Immature natural killer cell (primary cell): ENCODE measurements at places on chromosomes 3 and 15.
A peak's percentile ranks its signal among the peaks of the same experiment; 100 is the strongest.

GRCh38 chr3:126481808-126482502, 6.3 kb upstream of the ZXDC start:
- DNase-seq = no peak

- DNase-seq = no peak
Measured at GRCh38 chr3:65664931-65665330, 373.8 kb downstream of the MAGI1 start.

- DNase-seq = no peak
Measured at GRCh38 chr15:57504599-57504940, 87.1 kb upstream of the MYZAP start.

DNA sequence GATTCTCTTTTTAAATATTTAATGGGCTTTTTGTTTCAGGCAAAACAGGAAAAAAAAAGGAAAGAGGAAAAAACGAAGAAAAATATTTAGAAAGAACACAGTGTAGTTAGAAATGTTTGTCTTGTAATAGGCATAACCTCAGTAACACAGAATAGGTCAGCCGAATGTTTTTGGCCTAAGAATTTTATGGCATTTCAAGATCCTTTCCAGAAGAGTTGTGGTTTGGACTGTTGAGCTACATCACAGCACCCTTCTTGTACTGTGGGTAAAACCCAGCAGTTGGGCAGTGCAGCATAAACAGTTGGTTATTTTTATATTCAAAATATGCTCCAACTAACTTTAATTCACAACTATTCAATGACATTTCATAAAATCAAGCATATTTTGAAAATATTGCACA, 474.4 kb upstream of the AGTR1 start:
- no peak for DNase-seq

GRCh38 chr15:68436680-68437079, 4.7 kb upstream of the ITGA11 start:
- DNase-seq = no peak

DNA sequence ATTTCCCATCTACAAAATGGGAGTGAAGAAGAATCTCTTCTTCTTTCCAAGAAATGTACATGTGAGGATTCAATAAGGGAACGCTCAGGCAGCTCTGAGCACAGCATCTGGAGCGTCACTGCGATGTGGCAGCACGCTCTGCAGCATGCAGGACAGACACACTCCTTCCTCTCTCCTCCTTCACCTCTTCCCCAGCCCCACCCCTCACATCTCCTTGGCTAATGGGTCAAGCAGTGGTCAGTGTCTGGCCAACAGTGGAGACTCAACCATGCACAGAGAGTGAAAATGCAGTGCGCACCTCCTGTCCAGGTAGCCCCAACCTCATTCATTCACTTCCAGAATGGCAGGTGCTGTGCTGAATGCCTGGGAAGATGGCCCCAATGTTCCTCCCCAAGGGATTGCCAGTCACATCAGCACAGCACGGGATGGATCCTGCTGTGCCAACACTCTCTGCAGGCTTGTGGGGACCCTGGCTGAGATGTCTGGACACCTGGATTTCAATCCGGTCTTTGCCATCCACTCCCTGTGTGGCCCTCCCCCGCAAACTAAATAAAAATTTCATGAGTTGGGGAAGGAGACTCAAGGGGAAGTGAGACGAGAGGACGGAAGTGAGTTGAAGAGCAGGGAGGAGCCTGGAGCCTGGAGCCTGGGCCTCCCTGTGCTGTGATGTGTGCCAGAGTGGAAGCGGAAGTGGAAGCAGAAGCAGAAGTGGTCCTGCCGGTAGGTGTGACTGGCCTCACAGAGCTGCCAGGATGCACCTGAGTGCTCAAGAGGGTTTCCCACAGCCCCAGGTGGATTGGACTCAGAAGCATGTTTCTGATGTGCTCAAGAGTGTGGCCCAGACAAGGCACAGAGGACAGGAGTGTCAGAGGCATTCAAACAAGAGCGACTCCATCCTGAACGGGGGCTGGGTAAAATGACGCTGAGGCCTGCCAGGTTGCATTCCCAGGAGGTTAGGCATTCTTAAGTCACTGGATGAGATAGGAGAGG, 163.9 kb downstream of the SMAD6 start:
- DNase-seq = no peak

DNA sequence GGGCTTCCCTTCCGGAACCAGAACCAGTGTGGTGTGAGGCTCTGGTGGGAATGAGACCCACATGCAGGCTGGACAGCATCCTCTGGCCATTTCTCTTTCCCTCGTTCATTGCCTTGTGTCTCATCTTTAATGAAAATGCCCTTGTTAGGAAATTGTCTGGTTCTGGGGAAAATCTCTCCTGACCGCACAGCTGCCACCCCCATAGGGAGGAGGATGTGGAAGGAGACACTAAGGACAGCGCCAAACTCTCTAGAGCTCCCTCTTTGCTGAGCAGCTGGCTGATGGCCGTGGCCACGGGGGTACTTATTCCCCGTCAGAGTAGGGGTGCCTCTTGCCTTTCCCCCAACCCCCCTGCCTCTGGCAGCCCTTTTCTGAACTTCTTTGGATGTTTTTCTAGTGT, 297.6 kb upstream of the C2CD4B start:
- no peak for DNase-seq

- DNase-seq = no peak
Measured at GRCh38 chr15:52727815-52728214, 48.6 kb upstream of the ATOSA start.

GRCh38 chr3:6528951-6529350, 332.0 kb upstream of the GRM7 start:
- no peak for DNase-seq

- no peak for DNase-seq
Measured at GRCh38 chr3:158248261-158248660, 138.4 kb downstream of the RSRC1 start.

DNA sequence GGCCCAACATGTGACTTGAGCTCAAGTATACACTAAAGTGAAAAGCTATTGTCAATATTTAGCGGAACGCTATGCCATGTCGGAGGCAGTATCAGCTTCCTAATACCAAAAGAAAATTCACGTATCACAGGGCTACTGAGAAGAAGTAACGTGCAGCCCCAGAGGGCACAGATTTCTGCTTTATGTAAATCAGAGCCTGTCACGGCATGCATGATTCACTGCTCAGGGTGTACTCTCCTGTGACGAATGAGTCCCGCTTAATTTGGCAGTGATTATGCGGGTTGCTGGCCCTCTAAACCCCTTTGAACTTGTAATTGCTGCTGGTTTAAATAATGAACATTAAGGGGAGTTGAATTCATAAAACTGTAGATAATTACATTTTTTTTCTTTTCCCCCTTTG, 85.3 kb downstream of the MEIS2 start:
- no peak for DNase-seq

DNA sequence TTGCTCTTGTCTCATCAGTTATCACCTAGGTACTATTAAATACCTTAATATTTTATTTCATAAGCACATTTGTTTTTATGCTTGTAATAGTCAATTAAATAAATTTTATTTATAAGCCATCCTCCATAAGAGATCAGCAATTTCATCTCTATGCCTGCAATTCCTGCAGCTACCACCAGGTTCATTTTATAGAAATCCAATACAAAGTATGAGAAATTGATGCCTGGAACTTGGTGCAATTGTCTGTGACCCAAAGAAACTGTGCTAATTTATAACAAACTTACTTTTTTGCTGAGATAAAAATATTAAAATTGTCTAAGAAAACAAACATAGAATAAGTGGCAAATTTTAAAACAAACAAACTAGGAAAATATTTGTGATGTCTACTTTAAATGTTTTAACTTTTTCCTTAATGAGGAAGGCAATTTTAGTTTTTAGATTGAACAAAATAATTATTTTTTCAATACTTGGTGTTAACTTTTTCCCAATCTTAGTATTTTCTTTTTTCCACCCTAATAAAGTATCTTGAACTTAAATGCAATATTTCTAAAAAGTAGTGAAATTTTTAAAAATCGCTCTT, 1026.6 kb downstream of the ROBO1 start:
- no peak for DNase-seq

- DNase-seq = no peak
Measured at GRCh38 chr15:77851691-77852090, 219.0 kb upstream of the LINGO1 start.

- DNase-seq = no peak
Measured at GRCh38 chr3:131421957-131422498, 40.5 kb downstream of the NUDT16 start.

GRCh38 chr3:176992565-176992964, 204.7 kb downstream of the TBL1XR1 start:
- DNase-seq = no peak

- no peak for DNase-seq
Measured at GRCh38 chr3:16898595-16899395, 14.0 kb downstream of the PLCL2 start.

- DNase-seq = no peak
Measured at GRCh38 chr3:32056559-32057290, 49.7 kb upstream of the GPD1L start.

GRCh38 chr3:118168175-118168574, 866.5 kb downstream of the IGSF11 start:
- DNase-seq = no peak

DNA sequence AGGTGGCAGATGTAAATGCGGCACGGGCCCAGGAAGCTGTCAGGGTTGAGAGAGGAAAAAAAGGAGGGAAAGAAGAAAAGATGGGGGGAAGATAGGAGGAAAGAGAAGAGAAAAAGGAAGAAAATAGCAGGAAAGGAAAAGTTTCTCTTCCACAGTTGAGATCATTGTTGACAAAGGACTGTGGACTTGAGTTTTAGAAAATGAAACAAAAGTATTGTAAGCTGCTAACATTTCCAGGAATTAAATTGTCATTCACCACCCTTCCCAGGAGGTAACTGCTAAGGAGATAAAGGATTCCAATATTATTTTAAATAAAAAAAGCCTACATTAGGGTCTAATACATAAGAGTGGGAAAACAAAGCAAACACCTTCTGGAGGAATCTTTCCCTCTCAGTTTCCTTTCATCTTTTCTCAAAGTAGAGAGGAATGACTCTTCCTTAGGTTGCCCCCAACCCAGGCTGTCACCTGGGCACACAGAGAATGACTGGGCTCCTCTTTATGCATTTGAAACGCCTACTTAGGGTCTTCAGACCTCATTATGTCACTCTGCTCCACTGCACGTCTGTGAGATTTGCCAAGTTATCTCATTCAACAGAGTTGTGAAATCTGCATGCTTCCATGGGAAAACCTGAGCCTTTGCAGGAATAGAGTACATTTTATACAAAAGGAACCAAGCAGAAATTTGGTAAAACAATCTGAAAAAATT, 194.0 kb downstream of the TNIK start:
- no peak for DNase-seq

GRCh38 chr15:52422001-52422400, 106.7 kb downstream of the MYO5A start:
- no peak for DNase-seq

DNA sequence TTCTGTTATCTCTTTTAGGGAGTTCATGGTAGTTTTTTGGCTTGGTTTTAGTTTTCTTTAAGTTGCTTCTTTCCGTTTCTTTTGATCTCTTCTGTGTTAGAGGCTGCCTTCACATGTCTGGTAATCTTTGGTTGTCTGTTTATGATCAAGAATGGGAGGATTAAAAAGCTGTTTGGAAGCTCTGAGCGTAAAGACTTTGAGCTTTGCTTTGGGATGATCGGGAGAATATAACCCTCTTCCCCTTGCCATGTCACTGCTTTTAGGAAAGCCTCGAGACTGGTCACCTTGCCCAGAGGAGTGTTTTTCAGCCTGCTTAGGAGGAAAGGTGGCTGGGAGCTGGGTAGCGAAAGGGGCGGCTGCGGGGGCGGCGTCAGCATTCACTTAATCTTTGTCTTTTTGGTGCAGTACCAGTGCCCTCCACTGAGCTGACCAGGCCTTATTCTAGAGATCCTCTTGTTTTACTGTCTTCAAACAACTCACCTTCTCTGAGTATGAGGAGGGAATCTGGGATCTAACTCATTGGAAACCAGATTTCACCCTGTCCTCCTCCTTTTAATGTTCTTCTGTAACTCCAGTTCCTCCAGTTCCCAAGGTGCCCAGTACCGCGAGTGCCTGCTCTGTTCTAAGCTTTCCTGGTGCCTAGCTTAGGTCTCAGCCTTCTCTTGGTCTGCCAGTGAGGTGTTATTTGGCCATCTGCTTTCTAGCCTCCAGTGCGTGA, 15.5 kb downstream of the TATDN2 start:
- DNase-seq = peak; percentile 19

- DNase-seq = no peak
Measured at GRCh38 chr3:30521156-30521715, 85.2 kb upstream of the TGFBR2 start.

GRCh38 chr15:36748366-36749115, 169.1 kb downstream of the CDIN1 start:
- no peak for DNase-seq

DNA sequence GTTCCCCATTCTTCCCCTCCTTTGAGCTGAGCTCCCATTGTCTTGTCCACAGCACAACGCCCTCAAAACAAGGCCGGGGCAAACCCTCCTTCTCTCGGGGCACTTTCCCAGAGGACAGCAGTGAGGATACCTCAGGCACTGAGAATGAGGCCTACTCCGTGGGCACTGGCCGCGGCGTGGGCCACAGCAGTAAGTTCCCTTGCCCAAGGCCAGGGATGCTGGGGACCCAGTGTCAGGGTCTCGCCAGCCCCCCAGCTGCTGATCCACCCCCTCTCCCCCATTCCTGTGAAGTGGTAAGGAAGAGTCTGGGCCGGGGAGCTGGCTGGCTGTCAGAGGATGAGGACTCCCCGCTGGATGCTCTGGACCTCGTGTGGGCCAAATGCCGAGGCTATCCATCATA, 4.2 kb upstream of the OGG1 start:
- no peak for DNase-seq

DNA sequence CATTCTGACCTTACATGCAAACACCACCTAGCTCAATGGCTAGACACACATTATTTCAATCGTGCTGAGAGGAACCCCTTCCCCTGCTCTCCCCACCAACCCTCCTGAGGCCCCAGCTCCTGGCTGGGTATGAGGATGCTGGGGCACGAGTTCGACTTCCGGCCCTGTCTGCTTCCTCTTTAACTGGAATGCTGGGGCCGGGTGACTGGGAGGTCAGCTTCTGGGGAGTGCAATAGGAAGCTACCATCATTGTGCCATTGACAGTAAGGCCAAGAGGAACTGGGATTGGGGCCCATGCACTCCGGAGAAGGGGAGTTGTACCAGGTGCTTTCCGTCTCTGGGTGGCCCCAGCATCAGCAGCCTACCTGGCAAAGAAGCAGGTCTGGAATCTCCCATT, 15.6 kb upstream of the TLE3 start:
- DNase-seq = no peak

DNA sequence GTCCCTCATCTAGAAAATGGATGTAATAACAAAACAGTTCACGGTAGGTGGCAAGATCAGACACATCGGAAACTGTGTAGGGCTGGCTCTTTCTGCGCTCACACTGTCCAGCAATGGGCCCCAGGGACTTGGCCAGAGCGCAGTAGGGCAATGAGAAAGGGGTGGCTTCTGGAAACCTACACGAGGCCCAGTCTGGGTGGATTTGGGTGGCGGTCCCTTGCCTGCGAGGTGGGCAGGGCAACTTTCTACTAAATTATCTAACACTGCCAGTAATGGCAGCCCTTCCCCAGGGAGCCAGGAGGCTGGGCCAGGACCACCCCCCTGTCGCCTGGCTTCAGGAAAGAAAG, 2.1 kb upstream of the TNK2 start:
- DNase-seq = no peak

- DNase-seq = no peak
Measured at GRCh38 chr3:127371846-127372245, 84.0 kb upstream of the PRR20G start.

GRCh38 chr3:17631609-17632008, 110.8 kb downstream of the TBC1D5 start:
- no peak for DNase-seq

GRCh38 chr3:72405943-72406566, 442.2 kb downstream of the SHQ1 start:
- no peak for DNase-seq

- peak; percentile 66 for DNase-seq
Measured at GRCh38 chr3:64030741-64031140, 7.4 kb upstream of the PSMD6 start.

GRCh38 chr15:68586274-68586961, 7.6 kb downstream of the CORO2B start:
- DNase-seq = no peak
